Vagina (tissue), 2 donors: ENCODE measurements at places on chromosomes 12 and 14. TPM values are rescaled to one million over a fixed set of nuclear protein-coding genes. Genes with fewer than 3 reads are reported as not detected.

DNA sequence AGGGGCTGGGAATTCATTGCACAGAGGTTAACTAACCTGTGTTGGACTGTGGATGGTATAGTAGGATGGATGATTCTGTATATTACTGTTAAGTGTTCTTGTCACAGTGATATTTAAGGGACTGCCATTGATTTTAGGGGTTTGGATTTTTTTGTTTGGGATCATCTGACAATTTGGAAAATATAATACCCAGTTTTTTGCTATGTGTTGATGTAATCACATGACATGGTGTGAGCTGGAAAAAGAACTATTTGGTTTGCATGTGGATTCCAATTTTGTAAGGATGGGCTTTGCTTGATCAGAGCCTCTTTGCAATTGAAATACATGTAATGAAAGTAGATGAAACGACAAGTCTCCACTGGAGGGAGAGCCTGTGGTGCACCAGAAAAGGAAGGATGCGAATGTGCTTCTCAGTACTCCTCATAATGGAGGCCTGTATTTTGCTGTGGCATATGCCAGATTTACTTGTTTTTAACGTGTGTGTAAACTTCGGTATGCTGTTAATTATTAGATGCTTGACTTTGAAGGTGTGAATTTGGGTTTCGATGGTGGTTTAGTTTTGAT is 2.7 kb downstream of the DYRK2 start:
- DNase-seq, result no peak

DNA sequence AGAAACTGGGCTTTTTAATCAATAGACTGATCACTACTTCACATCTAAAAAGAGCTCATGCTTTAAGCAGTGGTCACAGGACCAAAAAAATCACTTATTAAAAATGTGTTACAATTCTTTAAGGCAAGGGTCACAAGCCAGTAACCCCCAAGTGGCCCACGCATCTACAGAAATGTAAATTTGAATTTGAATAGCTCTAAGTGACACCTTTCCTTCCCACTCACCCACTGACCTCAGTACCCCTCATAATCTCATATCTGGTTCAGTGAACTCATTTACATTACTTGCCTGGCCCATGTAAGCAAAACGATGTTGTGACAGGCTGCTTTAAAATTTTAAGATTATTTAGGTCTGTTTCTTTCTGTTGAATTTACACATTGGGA is 27.4 kb downstream of the NELL2 start:
- DNase-seq, result no peak

Gene MYO1H
- total RNA-seq, result not detected

GRCh38 chr12:6340745-6341416 is 995 bp downstream of the TNFRSF1A start:
- DNase-seq, result no peak

DNA sequence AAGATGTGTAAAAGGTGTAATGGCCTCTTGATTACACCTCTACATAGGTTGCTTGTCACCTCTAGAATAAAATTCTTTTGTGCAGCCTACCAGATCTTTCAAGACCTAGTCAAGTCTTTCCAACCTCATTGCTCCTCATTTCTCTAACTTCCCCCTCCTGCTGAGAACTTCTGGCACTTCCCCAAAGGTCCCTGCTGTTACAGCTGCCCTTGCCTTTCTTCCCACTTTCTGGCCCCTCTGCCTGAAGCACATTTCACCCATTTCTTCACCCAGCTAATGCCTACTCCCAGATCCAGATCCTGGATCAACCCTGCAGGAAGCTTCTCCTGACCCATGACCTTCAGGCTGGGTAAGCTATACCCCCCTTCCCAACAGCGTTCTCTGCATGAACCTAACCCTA is 1.5 kb downstream of the TSHR start:
- DNase-seq, result no peak

DNA sequence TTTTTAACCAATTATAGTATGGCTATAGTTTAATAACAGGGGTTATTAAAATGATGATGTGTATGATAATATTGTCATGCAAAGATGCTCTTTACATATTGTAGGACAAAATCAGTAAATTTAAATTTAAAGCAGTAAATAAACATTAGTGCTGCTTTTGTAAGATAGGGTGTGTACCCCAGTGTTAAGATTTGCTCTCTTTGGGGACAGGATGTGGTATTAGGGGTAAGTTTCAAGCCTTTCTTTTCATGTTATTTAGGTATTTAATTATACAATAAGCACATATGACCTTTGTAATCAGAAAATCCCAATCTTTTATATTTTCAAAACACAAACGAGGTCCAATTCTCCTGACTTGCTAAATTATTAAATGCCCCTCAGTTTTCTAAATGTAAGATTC is 39.7 kb upstream of the RPH3A start:
- DNase-seq, result no peak

Gene BIN2
- total RNA-seq, result 6.4 TPM

Gene GPR65
- 1.2 TPM for total RNA-seq

DNA sequence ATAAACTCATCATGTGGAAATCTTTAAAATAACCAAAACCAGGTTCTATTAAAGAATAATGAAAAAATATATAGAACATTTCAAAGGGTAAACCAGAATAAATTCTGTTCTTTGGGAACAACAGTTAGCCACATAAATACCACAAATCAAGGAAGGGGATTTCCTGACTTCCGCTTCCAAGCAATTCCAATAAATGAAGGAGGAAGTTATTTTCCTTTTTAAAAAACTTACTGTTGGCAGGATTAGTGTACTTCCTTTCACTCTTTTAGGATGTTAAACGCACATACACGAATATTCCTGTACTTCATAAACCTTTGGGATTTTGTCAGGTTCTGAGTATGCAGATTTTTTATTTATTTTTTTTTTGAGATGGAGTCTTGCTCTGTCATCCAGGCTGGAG is 13.7 kb upstream of the LIMA1 start:
- no peak for DNase-seq

- DNase-seq, result no peak
Measured at GRCh38 chr12:110733900-110734299, 8.8 kb downstream of the PPP1CC start.
